Adrenal gland (tissue), 19 donors: ENCODE measurements at places on chromosomes 5 and 9. TPM values are rescaled to one million over a fixed set of nuclear protein-coding genes. Genes with fewer than 3 reads are reported as not detected.
A peak's percentile ranks its signal among the peaks of the same experiment; 100 is the strongest.

DNA sequence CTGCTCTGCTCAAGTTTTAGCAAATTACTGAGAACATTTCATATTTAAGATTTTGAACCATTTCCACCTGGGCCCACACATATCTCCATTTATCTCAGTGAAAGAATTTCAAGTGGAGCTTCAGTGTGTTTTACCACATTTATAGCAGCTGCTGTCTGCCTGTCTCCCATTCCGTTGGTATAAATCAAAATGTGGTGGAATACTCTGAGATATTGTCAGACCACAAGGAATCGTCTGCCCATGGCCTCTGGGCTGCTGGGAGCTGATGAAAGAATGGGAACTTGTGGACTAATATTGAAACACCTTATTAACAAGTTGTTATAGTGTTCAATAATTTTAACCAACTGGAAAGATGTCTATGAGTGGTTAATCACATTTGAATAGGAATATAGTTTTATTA is 33.3 kb downstream of the MAST4 start:
- no peak for DNase-seq

GRCh38 chr9:136838314-136839228 is 3.7 kb upstream of the AJM1 start:
- DNase-seq, result no peak

GRCh38 chr5:59119480-59119879 is 536.6 kb downstream of the RAB3C start:
- DNase-seq, result no peak

DNA sequence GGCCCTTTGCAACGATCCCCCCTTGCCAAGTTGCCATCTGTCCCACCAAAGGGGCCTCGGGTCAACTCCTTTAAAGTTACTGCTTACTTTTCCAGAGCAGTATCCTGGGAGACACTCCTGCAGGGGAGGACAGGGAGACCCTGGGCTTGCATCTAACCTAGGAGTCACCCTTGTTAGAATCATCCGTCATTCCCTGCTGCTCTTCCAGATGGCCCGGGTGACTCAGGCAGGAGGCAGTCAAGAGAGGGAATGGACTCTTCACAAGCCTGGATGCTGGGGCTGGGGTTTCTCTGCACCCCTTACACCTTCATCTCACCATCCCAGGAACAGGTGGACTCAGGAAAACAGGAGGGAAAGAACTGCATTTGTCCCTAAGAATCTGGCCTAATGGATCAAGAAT is 175.6 kb downstream of the GABBR2 start:
- no peak for DNase-seq

- DNase-seq, result no peak
Observed at GRCh38 chr5:169183576-169183975, 117.4 kb downstream of the SLIT3 start.

DNA sequence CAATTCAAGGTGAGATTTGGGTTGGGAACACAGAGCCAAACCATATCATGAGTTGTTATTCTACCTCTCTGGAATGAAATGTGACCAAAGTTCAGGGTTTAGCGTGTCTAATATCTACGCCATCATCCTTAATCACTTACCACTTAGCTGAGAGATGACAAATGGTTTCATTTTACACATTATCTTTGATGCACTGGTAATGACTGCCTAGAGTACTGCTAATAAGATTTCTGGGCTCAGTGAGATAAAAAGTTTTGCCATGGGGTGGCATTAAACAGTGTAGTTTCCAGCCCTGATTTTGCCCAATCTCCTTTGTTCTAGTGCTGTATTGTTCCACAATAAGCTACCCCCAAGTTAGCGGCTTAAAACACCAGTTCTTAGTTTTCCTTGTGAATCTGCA is 367.2 kb downstream of the MLLT3 start:
- DNase-seq, result no peak

GRCh38 chr5:980966-981365 is 27.6 kb upstream of the NKD2 start:
- no peak for DNase-seq

DNA sequence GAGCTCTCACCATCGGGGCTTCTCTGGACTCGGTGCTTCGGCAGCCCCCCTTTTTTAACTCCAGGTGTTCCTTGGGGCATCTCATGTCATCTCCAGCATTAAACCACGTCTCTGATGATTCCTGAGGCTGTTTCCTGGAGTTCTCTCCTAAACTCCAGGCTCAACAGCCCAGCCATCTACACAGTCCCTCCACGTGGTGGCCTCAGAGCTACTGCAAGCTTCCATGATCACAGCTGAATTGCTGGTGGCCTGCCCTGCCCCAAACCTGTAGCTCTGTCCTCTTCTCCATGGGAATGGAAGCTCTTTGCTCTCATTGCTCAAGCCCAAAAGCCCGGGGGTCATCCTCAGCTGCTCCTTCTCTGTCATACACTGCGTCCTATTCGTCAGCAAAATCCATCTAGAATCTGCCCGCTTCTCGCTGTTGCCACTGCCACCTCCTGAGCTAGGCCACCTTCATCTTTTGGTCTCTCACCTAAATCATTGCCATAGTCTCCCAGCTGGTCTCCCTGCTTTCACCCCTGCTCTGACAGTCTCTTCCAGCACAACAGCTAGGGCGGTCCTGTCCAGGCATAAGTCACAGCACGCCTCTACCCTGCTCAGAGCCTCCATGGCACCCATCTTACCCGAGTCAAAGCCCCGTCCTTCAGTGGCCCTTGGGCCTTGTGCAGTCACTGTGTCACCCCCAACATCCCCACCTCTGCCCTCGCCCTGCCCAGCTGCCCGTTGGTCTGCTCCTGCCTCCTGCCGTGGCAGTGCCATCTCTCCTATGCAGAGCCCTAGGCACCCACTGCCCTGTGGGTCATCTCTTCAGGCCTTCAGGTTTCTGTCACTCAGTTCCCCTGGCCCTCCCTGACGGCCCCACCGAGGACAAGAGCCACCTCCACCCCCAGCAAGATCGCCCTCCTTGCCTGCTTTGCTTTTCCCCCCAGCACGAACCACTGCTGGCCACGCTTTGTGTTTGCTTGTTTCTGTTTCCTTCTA is 6.4 kb downstream of the B4GALT7 start:
- DNase-seq, result no peak

DNA sequence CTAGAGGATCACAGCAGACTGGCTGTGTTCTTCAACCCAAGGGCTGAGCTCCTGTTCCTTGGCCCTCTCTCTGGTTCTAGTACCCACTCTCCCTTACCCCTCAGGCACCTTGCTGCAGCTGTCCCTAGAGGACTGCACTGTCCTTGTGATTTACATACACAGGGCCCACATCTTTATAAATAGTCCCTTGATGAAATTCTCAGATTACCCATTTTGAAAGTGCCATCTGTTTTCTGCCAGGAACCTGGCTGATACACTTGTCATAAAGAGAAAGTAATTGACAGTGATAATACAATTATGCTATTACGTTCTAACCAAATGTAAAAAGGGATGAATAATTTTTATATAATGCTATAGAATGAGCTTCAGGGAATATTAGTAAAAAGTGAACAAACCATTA is 16.5 kb upstream of the SPARC start:
- peak; percentile 53 for DNase-seq

DNA sequence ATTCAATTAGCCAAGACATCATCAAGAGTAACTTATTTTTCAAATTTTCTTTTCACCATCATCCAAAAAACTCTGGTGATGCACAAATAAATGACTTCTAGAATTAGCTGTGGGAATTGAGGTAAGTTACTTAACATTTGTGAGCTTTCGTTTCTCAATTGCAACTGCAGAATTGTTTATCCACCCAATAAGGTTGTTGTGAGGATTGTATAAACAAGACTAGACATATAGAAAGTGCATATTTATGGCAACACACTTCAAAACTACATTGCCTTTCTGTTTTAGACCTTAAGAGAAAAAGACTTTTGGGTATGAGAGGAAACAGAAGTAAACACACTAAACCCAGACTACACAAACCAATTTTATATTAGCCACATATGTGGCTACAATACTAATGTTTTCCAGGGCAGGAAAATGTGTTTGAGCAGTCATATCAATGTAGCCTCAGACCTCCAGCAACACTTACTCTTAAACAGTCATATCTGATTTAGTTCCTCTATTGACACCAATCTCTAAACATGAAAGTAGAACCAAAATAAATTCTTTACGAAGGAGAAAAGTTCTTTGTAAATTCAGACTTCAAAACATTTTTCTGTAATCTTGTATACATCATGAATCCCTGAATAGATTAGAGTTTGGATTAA is 488.0 kb upstream of the CYLC2 start:
- DNase-seq, result no peak

GRCh38 chr9:135980926-135981630 is 19.9 kb upstream of the UBAC1 start:
- DNase-seq, result no peak

Gene FOXD4
- not detected for total RNA-seq

Gene PCDHGB2
- total RNA-seq, result 3.6 TPM

Gene SLC45A2
- total RNA-seq, result not detected

Gene IL9
- total RNA-seq, result not detected

Gene SLC28A3
- not detected for total RNA-seq

Gene RABGAP1
- 35.7 TPM for total RNA-seq
